NCI-H1436 (cell line): ENCODE measurements at places on chromosomes 12 and 14.

DNA sequence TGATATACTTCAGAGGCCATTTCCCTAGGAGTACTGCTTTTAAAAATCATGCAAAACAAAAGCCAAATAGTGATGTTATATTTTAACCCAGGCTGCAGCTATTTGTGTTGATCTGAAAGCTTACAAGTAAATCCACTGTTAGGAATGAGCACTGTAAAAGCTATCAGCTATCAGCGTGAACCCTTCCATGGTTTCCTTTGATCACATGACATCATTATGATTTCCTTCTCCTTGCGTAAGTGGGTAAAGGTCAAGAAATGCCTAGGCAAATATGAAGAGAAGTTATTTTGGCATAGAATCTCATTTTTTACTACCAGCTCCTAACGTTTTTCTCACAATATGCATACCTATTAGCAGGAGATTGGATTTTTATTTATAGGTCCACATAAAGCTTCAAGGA is 48.6 kb upstream of the CATSPERB start:
- DNase-seq = no peak

GRCh38 chr12:34345801-34346200 is 323.5 kb downstream of the ALG10 start:
- no peak for DNase-seq

DNA sequence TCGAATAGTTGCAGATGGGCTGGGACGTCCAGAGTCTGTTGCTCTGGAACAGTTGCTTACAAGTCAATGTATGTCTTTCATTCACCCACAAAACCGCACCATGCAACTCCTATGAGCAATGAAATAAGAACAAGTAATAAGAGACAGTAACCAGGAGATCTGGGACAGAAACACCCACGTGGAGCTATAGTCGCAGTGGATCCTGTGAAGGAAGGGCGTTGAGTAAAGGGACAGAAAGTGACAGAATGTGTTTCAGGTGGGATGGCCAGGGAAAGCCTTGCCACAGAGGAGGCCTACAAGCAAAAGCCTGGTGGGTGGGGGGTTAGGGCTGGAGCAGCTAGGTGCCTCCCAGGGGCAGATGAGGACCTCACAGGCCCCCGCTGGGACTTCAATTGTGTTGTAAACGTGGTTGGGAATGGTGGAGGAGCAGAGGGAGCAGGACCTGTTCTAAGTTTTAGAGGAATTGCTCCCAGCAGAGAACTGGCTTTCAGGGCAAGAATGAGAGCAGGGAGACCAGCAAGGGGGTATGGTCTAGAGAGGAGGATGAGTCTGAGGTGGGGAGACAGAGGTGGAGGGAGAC is 86.7 kb upstream of the FZD10 start:
- DNase-seq = no peak

GRCh38 chr12:109968032-109968420 is 28.1 kb downstream of the GIT2 start:
- no peak for DNase-seq

DNA sequence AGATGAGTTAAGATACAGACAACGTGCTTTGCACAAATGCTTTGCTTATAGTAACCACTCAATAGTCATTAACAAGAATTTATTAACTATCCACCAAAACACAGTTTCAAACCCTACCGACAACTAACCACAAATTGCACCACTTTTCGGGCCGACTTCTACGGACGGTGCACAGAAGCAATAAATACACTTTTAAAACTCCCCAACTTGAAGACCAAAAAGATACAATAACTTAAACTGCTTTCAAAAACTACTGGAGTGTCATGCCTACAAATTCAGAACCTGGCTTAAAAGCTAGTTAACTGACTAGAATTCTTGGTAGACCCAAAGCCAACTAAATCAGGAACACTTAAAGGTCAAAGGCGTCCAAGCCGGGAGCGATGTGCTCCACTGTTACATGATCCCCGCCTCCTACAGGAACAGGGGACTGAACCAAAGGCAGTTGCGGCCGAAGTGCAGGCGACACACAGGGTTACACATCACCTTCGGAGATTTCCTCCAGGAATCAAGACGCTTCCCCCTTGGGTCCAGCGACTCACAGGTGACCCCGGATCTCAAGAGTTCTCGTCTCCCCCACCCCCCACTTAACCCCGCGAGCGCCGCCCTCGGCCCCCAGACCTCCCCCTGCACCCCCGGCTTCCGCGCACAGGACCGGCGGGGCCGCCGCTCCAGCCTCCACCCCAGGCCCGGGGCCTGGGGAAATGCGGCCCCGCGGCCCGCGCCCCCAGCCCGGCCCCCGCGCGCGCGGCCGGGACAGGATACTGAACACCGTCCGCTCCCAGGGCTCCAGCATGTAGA is 507 bp downstream of the SPTSSA start:
- DNase-seq = no peak

DNA sequence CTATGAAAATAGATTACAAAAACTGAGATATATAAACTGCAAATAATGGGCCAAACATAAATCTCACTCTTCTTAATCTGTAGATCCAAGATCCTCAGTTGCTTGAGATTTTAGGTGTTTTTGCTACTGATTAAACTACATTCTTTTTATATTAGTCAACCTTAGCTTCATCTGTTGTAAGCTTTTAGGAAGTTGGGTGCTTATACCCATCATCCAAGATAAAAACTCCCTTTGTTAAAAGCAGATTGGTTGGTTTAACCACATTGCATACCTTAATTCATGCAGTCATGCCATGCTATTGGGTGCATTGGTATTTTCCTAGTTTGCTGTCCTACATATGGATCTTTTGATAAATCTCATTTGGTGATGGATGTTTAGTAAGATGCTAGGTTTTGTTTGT is 46.2 kb upstream of the DIP2B start:
- DNase-seq = no peak

GRCh38 chr12:24848941-24849477 is 99.9 kb downstream of the BCAT1 start:
- DNase-seq = no peak

GRCh38 chr14:103723748-103724081 is 8.1 kb downstream of the ZFYVE21 start:
- DNase-seq = no peak

GRCh38 chr12:10737249-10737648 is 14.1 kb upstream of the YBX3 start:
- DNase-seq = no peak

GRCh38 chr12:62371661-62372060 is 95.0 kb upstream of the MON2 start:
- DNase-seq = no peak

DNA sequence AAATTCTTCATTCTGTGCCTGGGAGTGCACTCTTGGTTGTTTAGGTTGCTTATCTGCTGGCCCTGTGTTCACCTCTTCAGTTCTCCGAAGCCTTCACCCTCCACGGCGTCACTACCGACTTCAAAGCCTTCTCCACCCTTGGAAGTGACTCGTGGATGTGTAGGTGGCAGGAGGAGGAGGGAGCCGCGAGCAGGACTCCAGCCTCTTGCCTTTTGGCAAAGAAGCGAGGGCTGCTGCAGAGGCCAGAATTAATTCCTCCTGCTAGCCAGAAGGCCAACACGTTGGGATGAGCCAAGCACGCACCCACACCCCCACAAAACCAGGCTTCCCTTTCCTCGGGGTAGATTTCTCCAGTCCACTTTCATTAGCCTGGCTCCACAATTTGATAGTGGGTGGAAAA is 86.5 kb downstream of the TBX5 start:
- DNase-seq = no peak

GRCh38 chr14:67391268-67391667 is 20.7 kb downstream of the PLEK2 start:
- DNase-seq = no peak

GRCh38 chr12:116483959-116484750 is 75.0 kb upstream of the MAP1LC3B2 start:
- DNase-seq = no peak

DNA sequence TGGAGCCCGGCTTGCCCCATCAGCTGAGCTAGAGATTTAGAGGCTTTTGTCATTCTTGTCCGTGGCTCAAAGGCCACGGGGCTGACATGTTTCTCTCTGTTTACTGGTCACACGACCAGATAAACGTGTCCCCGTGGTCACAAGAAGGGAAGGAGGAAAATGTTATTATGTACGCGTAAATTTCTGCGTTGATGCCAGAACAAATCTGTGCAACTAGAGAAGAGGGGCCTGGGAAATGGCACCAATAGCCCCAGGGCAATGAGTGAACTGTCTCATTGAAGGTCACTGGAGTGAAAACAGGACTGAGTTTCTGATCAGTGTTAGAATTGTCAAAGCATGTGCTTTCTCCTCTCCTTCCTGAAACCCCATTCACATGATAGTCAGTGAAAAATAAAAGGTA is 25.3 kb downstream of the OAS2 start:
- DNase-seq = no peak

GRCh38 chr14:59256331-59256730 is 67.9 kb downstream of the DAAM1 start:
- no peak for DNase-seq
